AG09319 (cell line): ENCODE measurements at places on chromosomes 12 and 14.

- no peak for DNase-seq
These were observed 47.4 kb downstream of the SLC38A1 start for GRCh38 chr12:46221255-46222128.

DNA sequence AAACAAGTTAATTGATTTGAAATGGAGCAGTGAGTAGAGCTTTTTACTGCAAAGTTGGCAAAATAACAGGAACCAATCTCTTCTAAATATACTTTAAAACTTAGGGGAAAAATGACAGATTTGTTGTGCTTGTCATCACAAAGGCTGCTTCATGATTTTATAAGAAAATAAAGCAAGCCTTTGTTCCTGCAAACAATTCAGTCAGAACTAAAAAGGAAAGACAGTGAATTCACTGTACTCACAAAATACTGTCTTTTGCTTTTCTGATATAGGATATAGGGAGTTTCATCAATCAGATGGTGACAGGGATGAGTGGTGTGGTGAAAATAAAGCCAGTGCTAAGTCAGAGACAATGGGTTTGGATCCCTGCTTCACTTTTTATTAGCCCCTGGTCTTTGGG is 126.0 kb downstream of the HELB start:
- DNase-seq, result no peak

DNA sequence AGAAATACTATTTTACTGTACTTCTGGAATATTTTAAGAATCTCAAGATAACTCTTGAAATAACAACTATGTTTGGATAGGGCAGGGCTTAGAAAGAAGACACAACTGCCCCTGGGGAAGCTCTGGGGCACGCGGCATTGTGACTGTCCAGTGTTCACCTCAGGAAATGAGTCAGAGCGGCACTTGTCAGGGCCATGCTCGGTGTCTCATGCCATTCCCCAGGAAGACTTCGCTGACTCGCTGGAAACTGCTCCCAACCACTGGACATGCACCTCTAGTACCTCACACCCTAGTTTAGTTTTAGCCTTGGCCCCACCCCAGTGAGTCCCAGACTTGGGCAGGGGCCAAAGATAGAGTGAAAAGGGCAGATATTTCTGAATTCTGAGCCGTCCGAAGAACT is 192.0 kb downstream of the TTC7B start:
- no peak for DNase-seq

- DNase-seq, result no peak
These were observed 406.5 kb downstream of the LRIG3 start for GRCh38 chr12:58513852-58514251.

GRCh38 chr14:58398895-58399294 is 3.2 kb downstream of the TOMM20L start:
- DNase-seq, result no peak

GRCh38 chr12:113476176-113476986 is 4.7 kb upstream of the LHX5 start:
- DNase-seq, result no peak

DNA sequence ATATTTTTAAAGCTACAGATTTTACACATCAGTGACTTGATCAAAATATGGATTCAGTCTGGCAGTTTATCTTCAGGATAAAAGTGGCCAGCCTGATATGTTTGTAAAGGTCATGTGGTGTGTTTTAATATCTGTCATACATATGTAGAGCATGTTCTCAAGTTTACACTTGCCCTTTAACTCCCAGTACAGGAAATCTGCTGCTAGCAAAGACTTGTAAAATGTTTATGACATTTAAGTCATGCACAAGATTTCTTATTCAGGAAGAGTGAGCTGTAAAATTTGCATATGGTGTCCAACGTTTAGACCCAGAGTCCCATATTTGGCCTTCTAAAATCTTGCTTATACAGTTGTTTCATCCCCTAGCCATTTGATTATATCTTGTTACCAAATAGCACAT is 197.5 kb upstream of the FLRT2 start:
- no peak for DNase-seq
